CD4-positive, alpha-beta T cell treated with Interleukin-4 for 4 hours (primary cell): ENCODE measurements at places on chromosomes 7 and 10.

DNA sequence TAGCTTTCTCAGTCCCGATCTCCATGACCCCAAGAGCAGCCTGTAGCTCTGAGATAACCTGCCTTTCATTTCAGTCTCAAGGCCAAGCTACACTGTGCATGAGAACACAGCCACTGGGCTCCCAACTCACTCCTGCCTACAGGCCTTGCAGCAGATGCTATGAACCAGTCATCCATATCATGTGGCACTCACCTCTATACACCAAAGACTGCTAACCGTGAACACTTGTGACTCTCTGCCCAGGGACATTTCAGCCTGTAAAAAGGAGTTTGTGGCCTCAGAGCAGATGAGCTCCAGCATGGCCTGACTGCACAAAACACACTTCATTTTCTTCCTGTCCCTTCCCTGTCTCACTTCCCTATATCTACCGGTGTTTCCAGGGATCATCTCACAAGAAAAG lies 56.9 kb upstream of the NPY start:
- DNase-seq: no peak

GRCh38 chr10:132192991-132193665 lies 6.4 kb downstream of the DPYSL4 start:
- DNase-seq: no peak

- DNase-seq: no peak
These were observed 158.6 kb downstream of the GRK5 start for GRCh38 chr10:119365773-119366599.

DNA sequence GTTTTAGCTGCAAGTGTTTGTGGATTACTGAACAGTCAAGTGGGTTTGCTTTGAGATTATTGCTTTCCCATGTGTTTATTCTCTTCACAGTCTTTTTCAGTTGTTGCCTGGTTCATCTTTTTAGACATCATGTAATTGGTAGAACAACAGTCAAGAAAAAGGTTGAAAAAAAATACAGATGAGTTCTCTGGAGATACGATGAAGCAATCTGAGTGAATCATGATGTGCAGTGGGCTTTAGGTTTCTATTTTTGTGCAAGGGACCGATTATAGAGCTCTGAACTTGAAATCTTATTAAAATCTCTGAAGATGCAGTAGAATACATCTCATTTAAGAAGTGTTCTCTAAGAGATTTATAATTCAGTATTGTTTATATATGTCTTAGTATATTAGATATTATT lies 145.7 kb downstream of the SDK1 start:
- no peak for DNase-seq

- no peak for DNase-seq
These were observed 344.9 kb upstream of the MKI67 start for GRCh38 chr10:128471151-128471550.

- DNase-seq: no peak
These were observed 53.7 kb downstream of the SLC39A12 start for GRCh38 chr10:18005445-18005780.

GRCh38 chr7:97842006-97842405 lies 30.2 kb downstream of the ASNS start:
- DNase-seq: no peak

GRCh38 chr7:102942181-102942866 lies 29.5 kb downstream of the LRRC17 start:
- DNase-seq: no peak

DNA sequence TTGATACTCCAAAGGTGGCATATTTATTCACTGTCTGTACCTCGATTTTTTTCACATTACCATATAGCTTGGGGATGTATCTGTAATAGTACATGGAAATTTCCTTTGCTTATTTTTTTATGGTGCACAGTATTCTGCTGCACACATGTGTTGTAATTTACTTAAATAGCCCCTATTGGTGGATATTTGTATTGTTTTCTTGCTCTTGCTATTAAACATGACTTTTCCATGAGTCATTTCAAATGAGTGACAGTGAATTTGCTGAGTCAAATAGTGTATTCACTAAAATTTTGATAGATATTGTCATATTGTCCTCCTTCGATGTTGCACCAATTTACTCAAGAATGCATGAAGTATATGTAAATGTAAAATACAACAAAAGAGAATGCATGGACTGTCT lies 122.7 kb upstream of the STEAP4 start:
- DNase-seq: no peak

DNA sequence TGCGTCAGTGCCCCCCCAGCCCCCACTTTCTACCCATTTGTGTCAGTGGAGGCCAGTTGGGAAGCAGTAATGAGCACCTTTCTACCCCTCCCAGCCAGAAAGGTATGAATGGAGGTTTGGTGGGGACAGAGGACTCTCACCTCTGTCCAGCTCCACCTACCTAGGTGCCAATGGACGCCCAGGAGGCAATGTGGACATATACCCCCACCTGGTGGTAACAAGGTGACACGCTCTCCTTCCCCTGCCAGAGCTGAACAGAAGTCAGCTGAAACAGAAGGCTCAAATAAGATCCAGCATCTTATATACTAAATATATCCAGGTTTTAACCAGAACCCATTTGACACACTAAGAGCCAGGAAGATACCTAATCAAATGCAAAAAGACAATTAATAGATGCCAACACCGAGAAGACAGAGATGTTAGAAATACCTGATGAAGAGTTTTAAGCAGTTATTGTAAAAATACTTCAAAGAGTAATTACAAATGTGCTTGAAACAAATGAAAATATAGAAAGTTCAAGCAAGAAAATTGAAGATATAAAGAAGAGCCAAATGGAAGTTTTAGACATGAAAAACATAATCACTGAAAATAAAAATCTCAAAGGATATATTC lies 18.4 kb upstream of the SORCS3 start:
- DNase-seq: no peak

GRCh38 chr7:78020136-78020873 lies 221.7 kb downstream of the PHTF2 start:
- peak; percentile 49 for DNase-seq

DNA sequence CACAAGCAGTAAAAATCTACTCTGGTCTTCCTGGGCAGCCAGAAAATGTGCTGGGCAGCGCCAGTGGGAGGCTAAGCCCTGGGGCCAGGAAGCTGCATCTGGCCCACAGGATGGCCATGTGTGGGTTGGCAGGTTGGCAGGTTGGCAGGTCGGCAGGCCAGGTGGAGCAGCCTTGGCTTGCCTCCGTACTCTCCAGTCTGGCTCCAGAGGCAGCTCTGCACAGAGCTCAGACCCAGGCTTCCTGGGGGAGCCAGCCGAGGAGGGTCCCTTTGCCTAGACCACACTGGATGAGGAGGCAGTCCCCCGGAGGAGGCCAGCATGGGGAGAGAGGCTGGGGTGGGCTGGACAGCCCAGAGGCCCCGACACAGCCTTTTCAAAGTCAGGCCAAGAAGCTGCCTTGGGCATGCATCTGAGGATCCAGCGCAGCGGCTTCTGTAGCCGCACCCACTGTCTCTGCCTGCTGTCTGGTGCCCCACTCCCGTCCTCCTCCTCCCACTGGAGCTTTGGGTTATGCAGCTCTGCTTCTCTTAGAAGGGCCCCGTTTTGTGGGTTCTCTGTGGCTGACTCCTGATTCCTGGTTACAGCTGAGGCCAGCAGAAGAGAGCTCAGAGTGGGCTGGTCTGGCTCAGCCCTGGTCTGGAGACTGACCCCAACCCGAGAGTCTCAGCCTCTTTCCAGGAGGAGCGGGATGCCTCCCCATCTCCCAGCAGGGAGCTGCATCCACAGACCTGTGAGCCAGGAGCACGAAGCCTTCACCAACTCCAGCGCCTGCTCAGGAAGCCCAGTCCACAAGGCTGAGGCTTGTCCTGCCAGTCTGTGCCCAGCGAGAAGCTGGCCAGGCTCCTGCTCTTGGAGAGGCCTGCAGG lies 44.6 kb downstream of the CFAP46 start:
- no peak for DNase-seq

DNA sequence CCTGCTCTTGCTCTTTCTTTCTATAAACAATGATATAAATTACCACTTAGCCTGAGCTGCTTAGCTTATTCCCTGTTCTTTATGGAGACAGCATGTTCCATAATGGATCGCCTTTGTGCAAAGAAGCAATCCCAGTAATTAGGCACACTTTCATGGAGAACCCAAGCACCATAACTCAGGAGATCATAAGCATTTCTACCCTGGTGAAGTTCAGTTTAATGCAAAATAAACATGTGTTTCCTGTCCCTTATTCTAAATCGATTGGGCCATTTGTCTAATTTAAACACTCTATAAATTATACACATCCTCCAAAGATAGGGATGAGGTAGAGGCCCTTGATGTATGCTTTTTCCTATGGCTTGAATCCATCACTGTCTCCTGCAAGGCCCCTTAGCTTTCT lies 75.8 kb upstream of the TMEM72 start:
- no peak for DNase-seq

- DNase-seq: no peak
These were observed 104.0 kb downstream of the PON1 start for GRCh38 chr7:95220328-95220727.

GRCh38 chr7:38374507-38374906 lies 101.1 kb upstream of the TARP start:
- DNase-seq: peak; percentile 71

DNA sequence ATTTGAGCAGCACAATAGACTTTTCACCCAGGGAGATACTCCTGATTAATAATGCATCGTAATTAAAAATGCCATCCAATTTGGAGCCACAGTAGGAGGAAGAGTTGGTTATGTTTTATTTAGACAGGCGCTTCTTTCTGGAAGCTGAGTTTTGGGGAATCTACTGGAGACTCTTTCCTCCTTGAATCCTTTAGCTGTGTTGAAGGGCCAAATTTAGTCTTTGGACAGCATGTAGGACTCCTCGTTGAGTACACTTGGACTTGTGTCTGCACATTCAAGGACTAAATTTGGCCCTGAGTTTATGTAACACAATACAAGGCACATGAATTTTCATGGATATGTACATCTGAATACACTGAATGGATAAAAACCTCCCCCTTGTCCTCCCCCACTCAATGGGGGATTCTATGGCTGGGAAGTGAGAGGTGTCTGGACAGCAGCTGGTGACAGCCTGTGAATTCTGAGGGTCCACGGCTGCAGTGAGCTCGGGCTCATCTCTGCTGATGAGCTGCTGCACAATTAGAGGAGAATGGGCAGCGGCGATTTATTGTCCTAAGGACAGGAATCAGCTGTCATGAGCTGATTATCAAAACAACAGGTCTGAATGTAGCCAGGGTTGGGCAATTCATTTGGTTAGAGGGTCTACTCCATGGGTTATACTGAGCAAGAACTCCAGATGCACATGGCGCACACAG lies 95.2 kb downstream of the PRTFDC1 start:
- no peak for DNase-seq

GRCh38 chr7:66419210-66419609 lies 209.5 kb upstream of the KCTD7 start:
- DNase-seq: no peak

DNA sequence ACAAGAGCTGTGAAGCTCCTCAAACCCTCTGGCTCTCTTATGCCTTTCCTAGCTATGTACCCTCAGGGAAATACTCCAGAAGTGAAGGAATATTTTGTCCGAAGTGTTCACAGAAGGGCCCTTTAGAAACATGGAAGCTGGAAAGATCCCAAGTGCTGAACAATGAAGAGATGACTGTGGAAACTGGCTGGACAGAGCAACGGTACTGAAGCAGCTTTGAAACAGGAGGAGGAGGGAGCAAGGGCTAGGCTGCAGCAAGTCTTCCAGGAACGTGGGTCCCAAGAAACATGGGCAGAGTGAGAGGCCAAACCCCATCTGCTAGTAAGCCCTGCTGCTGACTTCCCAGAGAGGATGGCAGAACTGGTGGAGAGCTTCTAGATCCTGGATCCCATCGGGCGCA lies 3.0 kb upstream of the PSAP start:
- DNase-seq: no peak

- no peak for DNase-seq
These were observed 36.2 kb downstream of the UNCX start for GRCh38 chr7:1268866-1269265.

DNA sequence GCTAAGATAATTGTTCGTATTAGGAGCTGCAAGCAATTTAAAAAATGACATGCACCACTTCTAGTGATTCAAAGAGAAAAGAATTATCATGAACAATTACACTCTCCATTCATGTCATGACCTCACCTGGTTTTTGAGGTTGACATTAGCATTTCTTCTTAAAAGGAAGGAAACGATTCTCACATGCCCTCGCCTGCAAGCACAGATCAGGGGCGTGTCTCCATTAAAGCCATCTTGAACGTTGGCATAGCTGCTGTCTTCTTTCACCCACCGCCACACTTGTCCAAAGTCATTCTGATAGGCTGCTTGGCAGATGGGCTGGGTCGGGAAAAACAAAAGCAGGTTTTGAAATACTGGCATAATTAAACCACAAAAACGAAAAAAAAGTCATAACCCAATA lies 19.9 kb downstream of the ANKRD22 start:
- DNase-seq: peak; percentile 77

DNA sequence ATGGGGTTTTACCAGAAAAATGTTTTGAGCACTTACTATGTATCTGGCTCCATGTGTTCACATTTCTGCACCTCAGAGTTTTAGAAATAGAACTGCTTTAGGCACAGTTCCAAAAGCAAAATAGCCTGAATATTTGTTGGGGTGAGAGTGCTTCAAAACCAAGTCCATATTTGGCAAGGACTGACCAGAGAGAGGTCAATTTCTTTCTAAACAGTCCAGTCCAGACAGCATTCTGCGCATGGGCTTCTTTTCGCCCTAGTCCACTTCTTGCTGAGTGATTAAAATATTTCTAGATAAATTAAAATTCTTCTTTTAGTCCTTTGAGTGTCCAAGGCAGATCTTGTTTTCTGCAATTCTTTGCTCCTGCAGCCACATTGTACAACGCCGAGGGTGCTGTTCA lies 427.0 kb downstream of the PHTF2 start:
- no peak for DNase-seq

DNA sequence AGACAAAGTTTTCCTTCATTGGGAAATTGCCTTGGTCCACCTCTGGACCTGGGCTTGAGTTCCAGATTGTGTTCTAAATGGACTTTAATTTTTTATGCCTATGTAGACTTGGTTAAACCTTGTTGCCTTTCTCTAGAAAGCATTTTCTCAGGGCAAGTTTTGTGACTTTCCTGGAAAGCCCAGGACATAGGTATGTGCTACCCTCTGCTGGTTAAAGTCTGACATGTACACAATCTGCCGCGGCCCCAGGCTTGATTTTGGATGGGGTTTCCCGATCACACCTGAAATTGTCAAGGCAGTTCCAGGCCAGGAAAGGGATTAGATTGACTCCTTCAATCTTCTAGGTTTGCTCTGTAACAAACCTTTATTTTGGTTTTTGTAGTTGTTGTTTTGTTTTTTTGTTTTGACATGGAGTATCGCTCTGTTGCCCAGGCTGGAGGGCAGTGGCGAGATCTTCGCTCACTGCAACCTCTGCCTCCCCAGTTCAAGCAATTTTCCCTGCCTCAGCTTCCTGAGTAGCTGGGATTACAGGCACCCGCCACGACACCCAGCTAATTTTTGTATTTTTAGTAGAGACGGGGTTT lies 14.1 kb upstream of the AKR1B10 start:
- DNase-seq: peak; percentile 19

- no peak for DNase-seq
These were observed 748.0 kb downstream of the CNTNAP2 start for GRCh38 chr7:146864644-146865043.
